ENCODE measurements at places on chromosomes 6 and 20.

DNA sequence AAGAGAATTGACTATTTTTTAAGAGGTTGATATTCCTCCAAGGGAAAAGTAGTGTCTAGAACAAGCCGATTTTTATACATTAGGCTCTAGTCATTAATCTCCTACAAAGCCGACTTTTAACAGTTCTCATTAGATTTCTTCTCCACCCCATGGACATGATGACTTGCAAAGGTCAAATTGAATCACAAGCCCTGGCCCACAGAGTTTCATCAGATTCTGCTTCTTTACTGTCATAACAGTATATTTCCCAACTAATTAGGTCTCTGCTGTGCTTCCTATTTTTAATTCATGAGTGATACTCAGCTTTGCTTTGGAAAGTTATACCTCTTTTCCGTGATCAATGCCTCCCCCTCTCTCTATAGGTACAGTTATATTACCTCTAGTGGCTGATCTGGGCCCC is 90.6 kb upstream of the ADGRB3 start:
- no peaks in the 10 kb centered on the region for H3K36me3 ChIP-seq
- no peaks in the 10 kb centered on the region for H3K27me3 ChIP-seq
- H3K4me1 ChIP-seq: no peaks in the 10 kb centered on the region
- H3K4me3 ChIP-seq: no peak overlapping the region

- no peaks in the 10 kb centered on the region for H3K36me3 ChIP-seq
- no peak for DNase-seq
- H3K27ac ChIP-seq: no peak overlapping the region
- H3K4me1 ChIP-seq: peaks cover 4% of the 10 kb centered on the region
- no peak overlapping the region for H3K4me3 ChIP-seq
Observed at GRCh38 chr6:11689847-11690246, 88.8 kb downstream of the ADTRP start.

DNA sequence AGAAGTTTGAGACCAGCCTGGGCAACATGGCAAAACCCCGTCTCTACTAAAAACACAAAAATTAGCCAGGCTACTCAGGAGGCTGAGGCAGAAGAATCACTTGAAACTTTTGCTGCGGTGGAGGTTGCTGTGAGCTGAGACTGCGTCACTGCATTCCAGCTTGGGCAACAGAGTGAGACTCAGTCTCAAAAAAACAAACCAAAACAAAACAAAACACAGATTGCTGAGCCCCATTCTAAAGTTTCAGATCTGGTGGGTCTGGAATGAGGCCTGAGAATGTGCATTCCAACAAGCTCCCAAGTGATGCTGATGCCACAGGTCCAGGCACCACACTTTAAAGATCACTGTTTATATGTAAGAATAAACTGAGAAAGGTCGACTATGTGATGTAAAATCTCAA is 24.9 kb upstream of the TMEM14A start:
- no peaks in the 10 kb centered on the region for H3K36me3 ChIP-seq
- no peak overlapping the region for H3K27ac ChIP-seq
- no peak for DNase-seq
- no peaks in the 10 kb centered on the region for H3K27me3 ChIP-seq

GRCh38 chr20:31740656-31741323 is 1.7 kb downstream of the TPX2 start:
- peak overlapping the region; percentile 73 for H3K4me3 ChIP-seq
- peaks cover 4% of the 10 kb centered on the region for H3K4me1 ChIP-seq
- DNase-seq: no peak
- no peak overlapping the region for H3K27ac ChIP-seq
- H3K27me3 ChIP-seq: no peaks in the 10 kb centered on the region

- DNase-seq: peak; percentile 44
- no peaks in the 10 kb centered on the region for H3K36me3 ChIP-seq
- peaks cover 29% of the 10 kb centered on the region for H3K4me1 ChIP-seq
- peak overlapping the region; percentile 18 for H3K27ac ChIP-seq
- peak overlapping the region; percentile 97 for H3K4me3 ChIP-seq
Observed at GRCh38 chr20:48824830-48825565, 2.8 kb downstream of the PREX1 start.

- peaks cover 40% of the 10 kb centered on the region for H3K36me3 ChIP-seq
- H3K4me3 ChIP-seq: no peak overlapping the region
- H3K4me1 ChIP-seq: no peaks in the 10 kb centered on the region
Observed at GRCh38 chr6:7580927-7581618, 8.9 kb upstream of the SNRNP48 start.

GRCh38 chr6:95991906-95992305 is 23.9 kb upstream of the FUT9 start:
- no peaks in the 10 kb centered on the region for H3K36me3 ChIP-seq
- H3K4me3 ChIP-seq: no peak overlapping the region
- no peak overlapping the region for H3K27ac ChIP-seq
- no peaks in the 10 kb centered on the region for H3K4me1 ChIP-seq
- H3K27me3 ChIP-seq: no peaks in the 10 kb centered on the region

GRCh38 chr6:27672113-27672799 is 199.4 kb upstream of the ZNF184 start:
- peaks cover 17% of the 10 kb centered on the region for H3K27me3 ChIP-seq
- H3K4me3 ChIP-seq: peak overlapping the region; percentile 70
- peaks cover 3% of the 10 kb centered on the region for H3K4me1 ChIP-seq
- no peak overlapping the region for H3K27ac ChIP-seq

- H3K27me3 ChIP-seq: no peaks in the 10 kb centered on the region
- DNase-seq: no peak
- no peak overlapping the region for H3K27ac ChIP-seq
Observed at GRCh38 chr20:563187-563586, 19.6 kb upstream of the CSNK2A1 start.

GRCh38 chr6:18920701-18921100 is 533.6 kb downstream of the RNF144B start:
- no peak overlapping the region for H3K4me3 ChIP-seq
- no peaks in the 10 kb centered on the region for H3K27me3 ChIP-seq
- no peak for DNase-seq
- H3K27ac ChIP-seq: no peak overlapping the region

DNA sequence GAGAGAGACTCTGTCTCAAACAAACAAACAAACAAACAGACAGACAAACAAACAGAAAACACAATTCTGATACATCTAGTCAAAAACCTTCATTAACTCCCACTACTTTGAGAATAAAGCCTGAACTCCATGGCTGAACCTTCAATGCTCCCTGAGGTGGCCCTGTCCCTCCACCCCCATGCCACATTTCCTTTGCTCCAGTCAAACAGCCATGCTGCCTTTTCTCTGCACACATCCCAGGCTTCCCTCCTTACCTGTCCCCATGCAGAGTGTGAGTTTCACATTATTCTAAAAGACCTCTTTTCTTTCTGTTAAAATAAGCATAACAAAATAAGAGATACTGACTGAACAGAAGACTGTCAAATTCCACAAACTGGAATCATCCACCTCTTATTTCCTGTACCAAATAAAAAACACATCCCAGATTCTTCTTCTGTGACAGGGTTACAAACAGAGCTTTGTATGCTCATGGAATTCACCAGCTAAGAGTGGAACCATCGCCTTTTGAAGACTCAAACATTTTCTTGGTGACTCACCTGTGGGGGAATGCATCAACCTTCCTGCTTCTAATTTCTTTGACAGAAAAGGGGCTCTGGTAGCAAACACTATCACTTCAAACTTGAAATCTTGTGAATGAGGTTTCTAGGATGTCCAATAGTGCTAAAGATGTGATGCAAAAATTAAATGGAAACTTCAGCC is 71.0 kb upstream of the SLC22A16 start:
- no peaks in the 10 kb centered on the region for H3K4me1 ChIP-seq
- no peak overlapping the region for H3K4me3 ChIP-seq
- no peaks in the 10 kb centered on the region for H3K36me3 ChIP-seq
- H3K27me3 ChIP-seq: peaks cover 2% of the 10 kb centered on the region
- H3K27ac ChIP-seq: no peak overlapping the region
- no peak for DNase-seq

GRCh38 chr20:20734475-20734948 is 22.1 kb upstream of the RALGAPA2 start:
- no peak overlapping the region for H3K4me3 ChIP-seq
- no peak overlapping the region for H3K27ac ChIP-seq
- H3K36me3 ChIP-seq: no peaks in the 10 kb centered on the region
- no peak for DNase-seq
- peaks cover 4% of the 10 kb centered on the region for H3K4me1 ChIP-seq

GRCh38 chr6:168640181-168640580 is 199.2 kb downstream of the SMOC2 start:
- DNase-seq: no peak
- H3K4me1 ChIP-seq: no peaks in the 10 kb centered on the region
- H3K27me3 ChIP-seq: no peaks in the 10 kb centered on the region

- H3K27ac ChIP-seq: no peak overlapping the region
- H3K36me3 ChIP-seq: no peaks in the 10 kb centered on the region
- H3K4me1 ChIP-seq: no peaks in the 10 kb centered on the region
- no peaks in the 10 kb centered on the region for H3K27me3 ChIP-seq
- no peak for DNase-seq
Observed at GRCh38 chr20:57665589-57665971, 44.2 kb downstream of the PMEPA1 start.

- no peaks in the 10 kb centered on the region for H3K4me1 ChIP-seq
- H3K36me3 ChIP-seq: no peaks in the 10 kb centered on the region
- H3K27ac ChIP-seq: no peak overlapping the region
- H3K4me3 ChIP-seq: no peak overlapping the region
- no peaks in the 10 kb centered on the region for H3K27me3 ChIP-seq
- DNase-seq: no peak
Observed at GRCh38 chr20:25020901-25021301, 28.4 kb upstream of the APMAP start.

- H3K36me3 ChIP-seq: no peaks in the 10 kb centered on the region
- H3K4me3 ChIP-seq: no peak overlapping the region
- H3K4me1 ChIP-seq: no peaks in the 10 kb centered on the region
- no peak overlapping the region for H3K27ac ChIP-seq
- no peak for DNase-seq
Observed at GRCh38 chr6:164214066-164214465, 799.5 kb downstream of the QKI start.

- H3K4me1 ChIP-seq: no peaks in the 10 kb centered on the region
- H3K27ac ChIP-seq: no peak overlapping the region
- DNase-seq: no peak
- peaks cover 39% of the 10 kb centered on the region for H3K36me3 ChIP-seq
- no peaks in the 10 kb centered on the region for H3K27me3 ChIP-seq
Observed at GRCh38 chr6:12024699-12025434, 12.8 kb downstream of the HIVEP1 start.

- H3K27me3 ChIP-seq: no peaks in the 10 kb centered on the region
- H3K4me1 ChIP-seq: no peaks in the 10 kb centered on the region
- no peak for DNase-seq
- H3K27ac ChIP-seq: no peak overlapping the region
Observed at GRCh38 chr20:58612121-58612691, 38.9 kb upstream of the STX16 start.

DNA sequence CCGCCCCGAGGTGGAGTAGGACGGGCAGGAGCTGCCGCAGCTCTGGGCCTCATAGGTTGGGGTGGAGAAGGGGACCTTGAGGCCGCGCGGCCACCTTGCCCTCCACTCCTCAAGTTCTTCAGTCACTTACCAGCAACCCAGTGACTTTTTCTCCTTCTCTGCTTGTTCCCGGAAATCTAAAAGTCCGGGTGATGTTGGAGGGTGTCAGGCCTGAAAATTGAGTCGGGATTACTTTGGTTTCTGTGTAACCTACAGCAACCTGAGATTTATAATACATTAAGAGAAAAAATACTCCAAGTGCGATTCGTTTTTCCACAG is 338 bp downstream of the RWDD1 start:
- peak overlapping the region; percentile 88 for H3K4me3 ChIP-seq
- H3K27me3 ChIP-seq: no peaks in the 10 kb centered on the region
- H3K36me3 ChIP-seq: peaks cover 28% of the 10 kb centered on the region
- peak overlapping the region; percentile 81 for H3K27ac ChIP-seq

DNA sequence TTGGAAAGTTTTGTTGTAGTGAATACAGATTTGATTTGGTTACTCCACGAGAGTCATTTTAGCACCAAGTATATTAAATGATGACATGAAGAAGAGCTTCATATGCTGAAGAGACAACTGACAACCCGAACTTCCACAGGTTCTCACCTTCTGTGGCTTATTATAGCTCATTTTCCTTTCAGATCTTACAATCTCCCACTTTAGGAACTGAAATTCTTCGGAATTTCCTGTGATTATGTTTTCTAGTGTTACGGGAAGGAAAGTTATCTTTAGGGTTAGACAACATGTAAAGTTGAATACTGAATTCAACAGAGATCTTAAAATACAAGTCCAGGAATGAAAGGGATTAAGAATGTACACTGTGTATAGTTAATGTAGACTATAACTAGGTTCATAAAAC is 49.6 kb upstream of the TXNDC5 start:
- H3K4me1 ChIP-seq: no peaks in the 10 kb centered on the region
- H3K36me3 ChIP-seq: no peaks in the 10 kb centered on the region
- no peak for DNase-seq
- H3K27ac ChIP-seq: no peak overlapping the region

DNA sequence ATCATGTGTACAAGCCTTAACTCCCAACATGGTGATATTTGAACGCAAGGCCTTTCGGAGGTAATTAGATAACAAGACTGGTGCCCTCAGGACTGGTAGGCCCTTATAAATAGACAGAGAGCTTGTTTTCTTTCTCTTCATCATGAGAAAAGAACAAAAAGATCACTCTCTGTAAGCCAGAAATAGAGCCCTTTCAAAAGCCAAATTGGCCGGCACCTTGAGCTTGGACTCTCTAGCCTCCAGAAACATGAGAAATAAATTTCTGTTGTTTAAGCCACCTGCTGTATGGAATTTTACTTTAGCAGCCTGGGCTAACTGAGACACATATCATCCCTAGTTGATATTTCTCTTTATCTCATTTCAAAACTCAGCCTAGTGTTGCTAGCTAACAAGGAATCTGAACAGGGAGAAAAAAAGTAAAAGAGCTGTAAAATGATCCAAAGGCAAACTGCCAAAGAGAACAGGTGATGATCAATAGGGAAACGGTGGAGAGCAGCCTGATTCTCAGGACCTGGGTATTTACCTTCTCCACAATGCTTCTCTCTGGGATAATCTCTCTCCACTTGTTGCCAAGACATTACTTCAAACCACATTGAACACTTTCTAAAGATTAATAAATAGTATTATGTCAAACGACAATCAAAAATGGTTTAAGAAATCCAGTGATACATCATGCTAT is 6.1 kb downstream of the COL21A1 start:
- DNase-seq: no peak
- no peak overlapping the region for H3K4me3 ChIP-seq
- no peaks in the 10 kb centered on the region for H3K4me1 ChIP-seq
- no peak overlapping the region for H3K27ac ChIP-seq
- H3K36me3 ChIP-seq: no peaks in the 10 kb centered on the region
- no peaks in the 10 kb centered on the region for H3K27me3 ChIP-seq

- peaks cover 2% of the 10 kb centered on the region for H3K4me1 ChIP-seq
- no peak overlapping the region for H3K4me3 ChIP-seq
- no peak for DNase-seq
- H3K36me3 ChIP-seq: no peaks in the 10 kb centered on the region
Observed at GRCh38 chr6:3527651-3527977, 70.8 kb upstream of the SLC22A23 start.

DNA sequence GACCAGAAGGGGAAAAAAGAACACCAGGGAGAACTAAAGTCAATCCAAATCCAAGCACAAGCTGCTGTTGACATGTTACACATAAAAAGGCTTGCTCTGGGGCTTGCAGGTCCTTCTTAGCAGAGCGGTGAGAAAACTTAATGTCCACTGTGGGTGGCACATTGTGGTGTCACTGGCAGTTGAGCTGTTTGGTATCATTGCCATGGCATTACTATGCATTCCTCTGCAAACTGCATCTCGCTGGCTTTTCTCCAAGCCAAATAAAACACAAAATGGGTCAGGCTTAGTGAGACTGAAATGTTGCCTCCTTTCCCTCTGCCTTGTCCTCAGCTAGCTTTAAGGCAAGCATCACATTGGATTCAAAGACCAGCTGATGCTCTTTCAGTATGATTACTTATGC is 40.9 kb downstream of the LY86 start:
- no peak overlapping the region for H3K4me3 ChIP-seq
- DNase-seq: no peak
- H3K4me1 ChIP-seq: no peaks in the 10 kb centered on the region
- H3K36me3 ChIP-seq: no peaks in the 10 kb centered on the region
- no peaks in the 10 kb centered on the region for H3K27me3 ChIP-seq
